Activated naive CD8-positive, alpha-beta T cell treated with anti-CD3 and anti-CD28 coated beads for 36 hours (primary cell): ENCODE measurements at places on chromosomes 6 and 20.

- no peak for DNase-seq
Measured at GRCh38 chr6:122751326-122751725, 28.2 kb upstream of the FABP7 start.

DNA sequence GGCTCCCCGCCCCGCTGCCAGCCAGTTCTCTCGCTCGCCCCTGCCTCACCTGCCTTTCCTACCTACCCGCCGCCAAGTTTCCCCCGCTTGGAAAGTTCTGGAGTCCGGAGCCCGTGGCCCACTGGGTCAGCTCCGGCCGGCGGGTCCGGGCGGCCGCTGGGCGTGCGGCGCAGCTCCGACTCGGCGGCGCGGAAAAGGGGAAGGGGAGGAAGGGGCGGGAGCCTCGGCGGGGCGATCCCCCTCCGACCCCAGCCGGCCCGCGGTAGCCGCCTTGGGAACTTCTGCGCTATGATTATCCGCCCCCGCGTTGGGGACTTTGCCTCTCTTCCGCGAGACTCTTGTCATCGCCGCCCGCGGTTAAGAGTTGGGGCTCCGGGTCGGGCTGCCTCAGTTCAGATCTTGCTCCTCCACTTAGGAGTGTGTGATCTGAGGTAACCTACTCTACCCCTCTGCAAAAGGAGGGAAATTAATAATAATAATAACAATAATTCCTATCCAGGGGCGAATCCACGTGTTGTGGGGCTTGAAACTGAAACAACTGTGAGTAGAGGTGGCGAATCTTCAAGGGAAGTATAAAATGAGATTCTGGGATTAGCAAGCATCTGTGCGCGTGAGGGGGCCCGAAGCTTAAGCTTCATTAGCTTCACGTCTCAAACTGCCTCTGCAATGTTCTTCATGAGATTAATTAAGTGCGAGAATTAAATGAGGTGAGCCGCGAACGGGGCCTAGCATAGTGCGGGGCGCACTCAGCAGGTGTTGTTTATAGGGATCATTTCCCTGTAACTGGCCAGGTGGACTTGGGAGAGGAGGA, 30.8 kb downstream of the SF3B5 start:
- peak; percentile 79 for DNase-seq

GRCh38 chr6:12823847-12824246, 107.3 kb downstream of the PHACTR1 start:
- DNase-seq, result no peak

DNA sequence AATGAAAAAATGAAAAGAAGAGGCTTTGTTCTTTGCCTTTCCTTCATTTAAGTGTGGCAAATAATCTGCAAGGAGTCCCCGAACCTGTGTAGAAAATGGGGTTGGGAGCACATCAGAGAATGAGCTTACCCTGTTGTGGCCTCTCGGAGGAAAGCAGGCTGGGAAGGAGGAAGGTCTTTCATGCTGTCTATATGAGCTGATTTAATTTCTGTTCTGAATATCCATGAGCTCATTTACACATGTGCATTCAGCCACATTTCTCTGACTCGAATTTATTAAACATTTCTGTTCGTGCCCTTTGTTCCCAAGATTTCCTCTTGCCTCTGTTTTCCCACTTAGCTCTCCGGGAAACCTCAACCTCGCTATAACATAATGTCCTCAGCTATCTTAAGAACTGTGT, 584.4 kb upstream of the CDH4 start:
- no peak for DNase-seq

- no peak for DNase-seq
Measured at GRCh38 chr20:61790116-61790827, 275.4 kb downstream of the TAF4 start.

- DNase-seq, result no peak
Measured at GRCh38 chr20:34578025-34578424, 19.5 kb downstream of the MAP1LC3A start.

DNA sequence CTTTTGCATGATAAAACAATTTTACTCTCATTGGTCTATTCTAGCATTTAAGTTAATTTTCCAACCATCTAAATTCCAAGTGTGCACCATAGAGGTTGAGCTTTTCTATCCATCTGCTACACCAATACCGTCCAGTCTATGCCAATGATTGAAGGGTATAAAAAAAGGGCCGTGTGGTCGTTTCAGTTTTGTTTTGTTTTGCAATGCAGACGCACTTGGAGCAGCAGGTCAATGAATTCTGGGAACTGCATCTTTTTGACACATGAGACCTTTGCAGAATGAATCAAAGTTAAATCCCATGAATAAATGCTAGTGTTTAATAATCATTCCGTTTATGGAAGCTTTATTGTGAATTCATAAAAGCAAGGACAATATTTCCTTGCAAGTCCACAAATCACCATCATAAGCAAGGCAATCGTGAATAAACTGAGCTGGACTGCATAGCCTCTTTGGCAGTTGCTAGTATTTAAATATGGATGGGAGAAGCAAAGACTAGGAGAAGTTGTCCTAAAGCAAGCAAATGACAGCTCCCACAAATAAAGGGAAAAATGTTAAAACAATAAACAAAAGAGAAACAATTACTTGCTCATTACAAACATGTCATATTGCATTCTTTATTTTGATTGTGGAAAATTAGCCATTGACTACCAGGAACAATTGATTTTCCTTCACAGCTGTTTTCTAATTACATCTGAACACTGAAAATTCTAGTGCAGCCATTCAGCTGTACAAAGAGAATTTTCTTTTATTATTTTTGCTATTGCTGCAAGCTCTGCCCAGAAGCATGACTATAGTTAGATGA, 649.7 kb upstream of the GJE1 start:
- DNase-seq, result no peak

DNA sequence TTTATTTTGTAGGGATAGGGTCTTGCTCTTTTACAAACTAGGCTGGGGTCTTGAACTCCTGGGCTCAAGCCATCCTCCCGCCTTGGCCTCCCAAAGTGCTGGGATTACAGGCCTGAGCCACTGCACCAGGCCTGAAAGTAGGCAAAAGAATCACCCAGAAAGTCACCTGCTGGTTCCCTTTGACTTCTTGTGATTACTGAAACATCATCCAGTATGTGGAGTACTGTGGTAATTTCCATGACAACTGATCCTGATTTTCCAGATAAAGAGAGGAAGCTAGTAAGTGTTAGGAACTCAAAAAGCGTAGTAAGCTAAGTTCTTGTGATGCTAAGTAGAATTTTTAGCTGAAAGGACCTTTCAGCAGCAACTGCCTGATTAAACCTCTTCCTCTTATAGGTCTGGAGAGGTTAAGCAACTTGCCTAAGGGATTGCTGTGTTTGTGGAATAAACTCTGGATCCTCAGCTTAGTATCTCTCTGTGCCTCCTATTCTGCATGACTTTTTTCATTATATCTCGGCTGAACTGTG, 16.8 kb downstream of the RALY start:
- no peak for DNase-seq

DNA sequence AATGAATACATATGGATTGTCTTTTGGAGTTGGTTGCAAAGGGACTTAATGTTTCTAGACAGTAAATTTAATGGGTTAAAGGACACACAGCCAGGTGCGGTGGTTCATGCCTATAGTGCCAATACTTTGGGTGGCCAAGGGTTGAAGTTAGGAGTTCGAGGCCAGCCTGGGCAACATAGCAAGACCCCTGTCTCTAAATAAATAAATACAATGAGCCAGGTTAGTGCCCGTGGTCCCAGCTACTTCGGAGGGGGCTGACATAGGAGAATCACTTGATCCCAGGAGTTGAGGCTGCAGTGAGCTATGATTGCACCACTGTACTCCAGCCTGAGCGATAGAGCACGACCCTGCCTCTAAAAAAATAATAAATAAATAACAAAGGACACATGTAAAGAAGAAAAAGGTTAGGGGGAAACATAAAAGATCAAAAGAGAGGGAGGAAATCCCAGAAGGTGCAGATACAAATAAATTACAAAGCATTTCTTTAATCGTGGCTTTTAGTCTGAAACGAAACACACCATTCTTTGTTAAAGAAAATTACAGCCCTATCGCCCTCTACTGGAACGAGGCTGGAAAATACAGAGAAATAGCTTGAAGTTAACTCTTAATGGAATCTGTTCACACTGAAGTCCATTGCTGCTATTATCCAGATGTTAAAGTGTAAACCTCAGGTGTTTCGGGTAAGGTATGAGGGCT, 42.6 kb upstream of the SCML4 start:
- DNase-seq, result peak; percentile 13
